Activated T-cell treated with anti-CD3 and anti-CD28 coated beads, Interleukin-2, amount 50 U/mL, for 72 hours (primary cell): ENCODE measurements at places on chromosomes 2 and 18. TPM values are rescaled to one million over a fixed set of nuclear protein-coding genes. Genes with fewer than 3 reads are reported as not detected.

- no peak for DNase-seq
Observed at GRCh38 chr2:137535897-137536296, 428.4 kb upstream of the HNMT start.

- DNase-seq, result no peak
Observed at GRCh38 chr2:233811087-233811486, 33.0 kb downstream of the MROH2A start.

- DNase-seq, result no peak
Observed at GRCh38 chr2:26585100-26585499, 56.1 kb downstream of the CIB4 start.

- no peak for DNase-seq
Observed at GRCh38 chr2:73736378-73736777, 767 bp downstream of the TPRKB start.

GRCh38 chr2:143581134-143581533 is 451.9 kb downstream of the ARHGAP15 start:
- DNase-seq, result no peak

DNA sequence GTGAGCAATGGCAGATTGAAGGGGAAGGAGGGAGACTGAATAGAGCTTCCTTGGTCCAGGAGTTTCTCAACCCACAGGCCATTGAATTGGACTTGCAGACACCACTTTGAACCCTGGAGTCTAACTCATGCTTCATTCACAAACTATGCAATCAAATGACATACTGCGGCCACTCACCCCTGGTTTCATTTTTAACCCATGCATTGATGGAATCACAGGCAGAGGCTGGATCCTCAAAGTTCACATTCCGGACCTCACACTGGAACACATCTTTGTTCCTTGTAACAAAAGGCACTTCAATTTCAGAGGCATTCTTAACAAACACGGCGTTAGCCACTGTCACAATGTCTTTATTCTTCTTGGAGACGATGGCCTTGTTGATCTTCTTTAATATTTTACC is 40.7 kb downstream of the MRPL44 start:
- no peak for DNase-seq

- no peak for DNase-seq
Observed at GRCh38 chr2:207603486-207603885, 21.7 kb downstream of the METTL21A start.

DNA sequence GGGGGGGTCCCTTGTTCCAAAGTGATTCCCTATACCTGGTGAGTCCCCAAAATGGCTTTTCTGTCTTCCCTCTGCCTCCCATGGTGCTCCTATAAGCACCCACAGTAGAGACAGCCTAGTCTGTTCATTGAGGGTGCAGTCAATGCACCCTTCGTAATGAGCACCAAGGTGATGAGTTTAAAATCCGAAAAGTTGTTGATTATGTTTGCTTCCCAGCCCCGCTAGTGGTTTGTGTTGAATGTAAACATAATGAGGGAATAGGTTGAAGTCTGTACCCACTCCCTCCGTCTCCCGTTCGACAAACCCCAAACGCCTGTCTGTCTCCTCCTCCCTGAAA is 2.3 kb downstream of the FOSL2 start:
- DNase-seq, result no peak

DNA sequence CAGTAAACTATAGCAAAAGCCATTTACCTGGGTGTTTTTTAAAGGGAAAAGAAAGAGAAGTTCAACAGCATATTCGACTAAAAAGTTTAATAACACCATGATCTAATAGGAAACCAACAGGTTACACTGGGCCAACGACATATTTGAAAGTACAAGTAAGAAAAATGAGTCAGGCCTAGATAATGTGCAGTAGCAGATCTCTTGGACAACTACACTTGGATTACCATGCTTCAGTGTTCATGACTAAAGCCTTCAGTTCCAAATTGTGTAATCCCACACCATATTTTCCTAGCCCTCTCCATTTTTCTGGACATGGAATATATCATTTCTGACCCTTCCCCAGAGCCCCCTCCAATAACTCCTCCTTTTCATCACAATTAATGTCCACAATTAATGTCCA is 39.1 kb upstream of the FIGN start:
- DNase-seq, result no peak

GRCh38 chr18:5144629-5145028 is 52.4 kb downstream of the AKAIN1 start:
- DNase-seq, result no peak

SIX2 gene
- total RNA-seq, result not detected

GCKR gene
- not detected for total RNA-seq

CYP1B1 gene
- 24.3 TPM for total RNA-seq

SERPINB10 gene
- 2.8 TPM for total RNA-seq

CCDC74A gene
- total RNA-seq, result 4.3 TPM

GAL3ST2 gene
- total RNA-seq, result 0.53 TPM
